ENCODE measurements at places on chromosomes 2 and 18.
A peak's percentile ranks its signal among the peaks of the same experiment; 100 is the strongest.

DNA sequence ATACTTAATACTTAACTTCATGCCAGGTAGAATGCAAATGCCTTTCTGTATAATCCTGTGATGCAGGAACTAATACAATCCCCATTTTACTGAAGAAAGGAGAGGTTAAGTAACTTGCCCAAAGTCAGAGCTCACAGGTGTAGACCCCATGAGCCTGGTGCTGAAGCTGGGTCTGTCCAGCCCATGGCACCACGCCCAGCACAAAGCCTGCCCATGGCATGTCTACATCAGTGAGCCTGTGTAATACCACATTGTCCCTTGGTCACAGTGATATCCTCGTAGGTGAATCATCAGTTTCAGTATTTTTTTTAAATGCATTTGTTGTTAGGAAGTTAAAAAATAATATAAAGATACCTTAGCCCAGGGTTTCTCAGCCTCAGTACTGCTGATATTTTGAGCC lies 69.9 kb upstream of the MCFD2 start:
- DNase-seq, result no peak

DNA sequence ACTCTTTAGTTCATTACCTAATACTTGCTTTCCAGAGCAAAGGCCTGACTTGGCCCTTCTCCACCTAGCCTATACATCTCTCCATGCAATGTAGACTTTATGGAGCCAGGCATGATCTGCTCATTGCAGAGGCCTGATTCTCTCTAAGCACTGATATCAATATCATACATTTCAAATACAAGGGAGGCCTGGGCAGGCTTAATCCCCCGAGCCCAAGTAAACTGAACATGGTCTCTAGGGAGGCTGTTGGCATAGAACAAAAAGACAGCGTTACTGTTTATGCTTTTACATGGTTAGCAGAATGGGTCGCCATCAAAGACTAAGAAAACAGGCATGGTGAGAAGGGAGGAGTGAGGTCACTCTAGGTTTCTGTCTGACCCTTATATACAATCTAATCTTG lies 695.1 kb downstream of the ZEB2 start:
- DNase-seq, result no peak

DNA sequence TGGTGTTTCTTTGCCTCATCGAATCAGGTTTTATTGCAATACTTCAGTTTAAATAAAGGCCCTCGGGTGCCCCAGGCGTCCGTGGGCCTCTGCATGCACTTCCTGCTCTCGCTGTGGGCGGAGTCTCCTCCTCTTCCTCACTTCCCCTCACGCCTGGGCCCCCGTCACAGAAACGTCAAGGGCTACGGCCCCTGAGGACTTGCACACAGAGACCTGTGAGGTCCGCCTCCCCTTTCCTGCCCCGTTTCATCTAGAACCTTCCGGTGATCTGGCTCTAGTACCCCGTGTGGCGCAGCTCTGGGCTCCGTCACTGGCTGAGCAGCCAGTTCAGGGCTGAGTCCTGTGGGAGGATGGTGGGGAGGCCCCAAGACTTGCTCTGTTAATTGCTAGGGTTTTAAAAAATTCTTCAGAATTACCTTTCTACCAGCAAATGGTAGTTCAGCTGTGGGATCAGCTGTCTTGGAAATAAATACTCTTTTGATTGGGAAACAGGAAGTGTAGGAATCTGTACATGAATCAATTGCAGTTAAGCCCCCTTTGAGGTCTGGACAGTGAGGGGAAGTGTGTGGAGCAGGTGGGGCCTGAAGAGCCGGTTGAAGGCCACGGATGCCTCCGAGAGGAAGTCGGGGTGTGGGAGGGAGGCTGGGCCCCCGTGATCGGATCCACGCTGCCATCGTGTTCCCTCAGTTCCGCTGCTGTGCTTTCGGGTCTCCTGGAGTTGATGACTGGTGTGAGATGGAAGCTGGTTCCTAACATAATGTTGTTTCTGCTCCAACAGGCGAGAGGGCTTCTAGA lies 10.2 kb downstream of the NFATC1 start:
- peak; percentile 69 for DNase-seq

GRCh38 chr2:96626553-96626942 lies 11.6 kb downstream of the KANSL3 start:
- no peak for DNase-seq

DNA sequence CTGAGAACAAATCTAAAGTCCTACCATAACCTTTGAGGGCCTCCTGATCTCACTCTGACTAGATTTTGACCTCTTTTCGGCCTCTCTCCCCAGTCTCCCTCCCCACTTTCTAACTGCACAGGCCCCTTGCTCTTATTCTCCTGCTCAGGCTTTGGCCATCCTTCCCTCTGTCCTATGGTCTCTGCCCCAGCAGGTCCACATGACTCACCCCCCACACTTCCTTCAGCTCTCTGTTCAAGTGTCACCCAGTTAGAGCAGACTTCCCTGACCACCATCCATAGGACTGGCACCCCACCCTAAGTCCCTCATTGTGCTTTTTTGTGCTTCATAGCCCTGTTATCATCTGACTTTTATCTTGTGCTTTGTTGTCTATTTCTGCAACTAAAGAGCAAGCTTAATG lies 41.2 kb upstream of the NT5C1B start:
- no peak for DNase-seq
